Activated T-cell treated with anti-CD3 and anti-CD28 coated beads for 24 hours (primary cell): ENCODE measurements at places on chromosomes 2 and 18.

GRCh38 chr2:241561832-241562231 lies 3.3 kb downstream of the BOK start:
- no peak for DNase-seq

DNA sequence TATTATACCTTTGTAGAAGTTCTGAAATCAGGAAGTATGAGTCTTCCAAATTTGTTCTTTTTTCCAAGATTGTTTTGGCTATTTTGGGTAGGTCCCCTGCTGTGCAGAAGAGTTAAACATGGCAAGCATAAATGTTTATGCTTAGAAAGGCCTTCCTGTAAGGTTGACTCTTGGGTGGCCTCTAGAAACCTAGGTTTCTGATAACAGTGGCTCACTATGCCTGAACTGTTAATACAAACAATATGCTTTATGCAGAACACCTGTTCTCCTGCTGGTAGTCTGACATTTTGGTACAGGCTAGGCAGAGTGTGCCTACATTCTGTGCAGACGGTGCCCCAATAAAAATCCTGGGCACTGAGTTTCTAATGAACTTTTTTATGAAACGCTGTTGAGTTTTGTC lies 10.1 kb downstream of the PTPN18 start:
- no peak for DNase-seq

- no peak for DNase-seq
These were observed 20.9 kb upstream of the SMAD4 start for GRCh38 chr18:51009072-51009471.

DNA sequence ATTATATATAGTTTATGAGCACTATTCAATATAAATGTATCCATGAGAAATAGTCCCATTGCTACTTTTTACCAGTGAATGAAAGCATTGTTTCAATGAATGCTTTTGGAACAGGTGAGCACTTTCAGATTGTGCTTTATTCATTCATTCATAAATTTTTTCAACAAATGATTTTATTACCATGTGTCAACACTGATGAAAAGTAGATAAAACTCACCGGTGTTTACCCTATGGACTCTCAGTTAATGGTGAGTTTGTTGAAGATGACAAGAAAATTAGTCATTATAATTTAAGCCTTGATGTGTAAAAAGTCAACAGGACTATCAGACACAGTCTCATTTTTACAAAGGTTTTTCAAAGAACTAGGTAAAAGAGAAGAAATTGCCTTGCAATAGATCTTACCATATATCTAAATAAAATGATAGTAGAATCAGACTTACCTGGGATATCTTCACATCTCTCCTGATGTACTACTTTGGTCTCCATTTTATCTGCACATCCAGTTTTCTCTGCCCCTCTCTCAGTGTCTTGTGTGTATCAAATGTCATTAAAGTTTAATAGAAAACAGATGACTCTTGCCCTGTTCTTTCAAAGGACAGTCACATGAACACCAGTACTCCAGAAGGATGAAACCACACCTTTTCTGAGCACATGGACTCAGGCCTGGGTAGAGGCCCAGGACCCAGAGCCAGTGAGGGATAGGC lies 325.3 kb upstream of the RND3 start:
- no peak for DNase-seq

DNA sequence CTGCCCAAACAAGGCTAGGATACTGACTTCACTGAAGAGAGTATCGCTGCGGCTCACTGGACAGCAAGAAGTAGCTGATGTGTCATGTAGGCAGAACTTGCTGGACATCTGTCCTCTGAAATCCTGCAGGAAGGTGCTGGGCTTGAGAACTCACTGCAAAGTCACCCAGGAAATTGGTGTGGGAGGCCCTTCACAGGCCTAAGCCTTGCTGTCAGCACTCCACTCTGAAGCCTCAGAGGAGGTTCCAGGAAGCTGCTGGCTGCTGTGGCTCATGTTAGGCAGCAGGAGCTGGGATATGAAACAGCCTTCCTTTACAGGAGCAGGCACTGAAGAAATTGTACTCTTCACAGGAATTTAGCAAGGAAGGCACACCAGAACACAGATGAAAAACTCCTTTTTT lies 88.3 kb upstream of the CCDC68 start:
- DNase-seq = no peak

GRCh38 chr18:75618146-75618545 lies 190.6 kb upstream of the SMIM21 start:
- no peak for DNase-seq

- no peak for DNase-seq
These were observed 172.1 kb downstream of the ANKRD44 start for GRCh38 chr2:197138506-197138905.

DNA sequence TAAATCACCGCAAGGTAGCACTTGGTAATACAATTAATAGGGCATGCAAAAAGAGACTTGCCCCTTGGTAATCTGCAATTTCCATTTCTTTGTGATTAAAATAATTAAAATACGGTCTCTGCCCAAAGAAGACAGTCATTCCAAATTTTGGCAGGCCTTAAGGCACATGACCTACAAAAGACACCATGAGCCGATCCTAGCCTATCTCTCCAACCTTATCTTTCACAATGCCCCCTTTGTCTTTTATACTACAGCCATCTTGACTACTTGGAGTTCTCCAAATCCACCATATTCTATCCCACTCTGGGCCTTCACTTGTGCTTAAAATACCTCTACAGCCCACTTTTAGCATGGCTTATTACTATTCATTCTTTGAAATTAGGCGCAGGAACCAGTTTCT lies 23.3 kb downstream of the CFAP210 start:
- no peak for DNase-seq

- no peak for DNase-seq
These were observed 614 bp upstream of the FKBP1B start for GRCh38 chr2:24048769-24049484.

DNA sequence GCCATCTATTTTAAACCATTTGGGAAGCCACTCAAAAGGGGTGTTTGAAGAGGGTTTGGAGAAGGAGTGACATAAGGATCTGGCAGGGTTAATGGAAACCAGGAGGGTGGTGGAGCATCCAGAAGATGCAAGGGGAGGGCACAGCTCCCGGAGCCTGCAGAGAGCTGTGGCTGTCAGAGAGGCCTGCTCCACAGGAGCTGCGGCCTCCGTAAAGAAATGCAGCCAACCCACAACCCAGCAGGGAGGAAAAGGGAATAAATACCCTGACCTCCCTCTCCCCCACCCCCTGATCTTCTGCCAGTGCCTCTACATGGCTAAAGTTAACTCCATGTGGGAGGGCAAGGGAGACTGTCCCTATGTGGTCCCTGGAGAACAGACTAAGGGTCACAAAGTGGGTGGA lies 567.1 kb upstream of the POU3F3 start:
- no peak for DNase-seq

GRCh38 chr2:70923378-70924015 lies 12.2 kb upstream of the ATP6V1B1 start:
- no peak for DNase-seq

DNA sequence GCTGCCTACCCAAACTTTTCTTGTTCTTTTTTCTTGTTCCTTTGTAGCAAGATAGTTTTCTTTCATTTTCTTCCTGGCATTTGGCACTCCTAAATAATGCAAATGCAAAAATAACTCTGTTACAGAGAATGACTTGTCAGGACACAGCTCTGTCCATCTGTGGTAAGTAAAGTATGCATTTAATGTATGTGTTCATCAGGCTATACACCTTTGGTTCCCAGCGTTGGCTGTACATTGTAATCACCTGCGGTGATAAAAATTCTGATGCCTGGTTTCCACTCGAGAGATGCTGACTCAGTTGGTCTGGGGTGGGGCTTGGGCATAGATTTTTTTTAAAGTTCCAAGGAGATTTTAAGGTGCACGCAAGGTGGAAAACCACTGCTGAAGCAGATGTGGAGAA lies at the start of gene SERPINB13:
TSS of gene SERPINB13 (plus strand) at position 378 of the 400 bp plus-strand sequence. CDS start 1,325 bp downstream, outside the sequence.
- no peak for DNase-seq

- no peak for DNase-seq
These were observed 801.9 kb upstream of the CELF4 start for GRCh38 chr18:38367473-38367872.

DNA sequence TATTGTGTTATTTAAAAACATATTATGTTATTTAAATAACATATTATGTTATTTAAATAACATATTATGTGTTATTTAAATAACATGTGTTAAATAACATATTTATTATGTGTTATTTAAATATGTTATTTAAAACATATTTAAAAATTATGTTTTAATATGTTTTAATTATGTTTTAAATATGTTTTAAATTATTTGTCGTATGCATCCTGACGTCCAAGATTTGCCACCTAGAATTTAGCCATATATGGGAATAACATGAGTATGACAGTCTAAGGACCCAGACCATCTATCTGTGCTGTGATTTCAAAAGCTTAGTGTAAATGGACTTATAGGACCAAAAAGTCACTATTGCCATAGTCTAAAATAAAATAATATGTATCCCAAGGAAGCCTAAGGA lies 484.3 kb upstream of the KLHL29 start:
- no peak for DNase-seq

GRCh38 chr2:43848214-43848613 lies 9.4 kb downstream of the ABCG8 start:
- no peak for DNase-seq

- DNase-seq = no peak
These were observed 16.0 kb downstream of the YPEL5 start for GRCh38 chr2:30162806-30163205.

DNA sequence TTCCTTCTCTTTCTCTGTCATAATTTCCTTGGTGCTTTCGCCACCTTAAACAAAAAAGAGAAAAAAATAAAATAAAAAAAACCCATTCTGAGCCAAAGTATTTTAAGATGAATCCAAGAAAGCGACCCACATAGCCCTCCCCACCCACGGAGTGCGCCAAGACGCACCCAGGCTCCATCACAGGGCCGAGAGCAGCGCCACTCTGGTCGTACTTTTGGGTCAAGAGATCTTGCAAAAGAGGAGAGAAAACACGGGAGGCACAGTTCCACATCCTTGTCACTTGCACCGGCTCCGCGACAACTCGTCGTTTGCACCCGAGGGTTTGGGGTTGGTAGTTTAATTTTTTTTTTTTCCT lies 1.8 kb upstream of the SP9 start:
- no peak for DNase-seq

DNA sequence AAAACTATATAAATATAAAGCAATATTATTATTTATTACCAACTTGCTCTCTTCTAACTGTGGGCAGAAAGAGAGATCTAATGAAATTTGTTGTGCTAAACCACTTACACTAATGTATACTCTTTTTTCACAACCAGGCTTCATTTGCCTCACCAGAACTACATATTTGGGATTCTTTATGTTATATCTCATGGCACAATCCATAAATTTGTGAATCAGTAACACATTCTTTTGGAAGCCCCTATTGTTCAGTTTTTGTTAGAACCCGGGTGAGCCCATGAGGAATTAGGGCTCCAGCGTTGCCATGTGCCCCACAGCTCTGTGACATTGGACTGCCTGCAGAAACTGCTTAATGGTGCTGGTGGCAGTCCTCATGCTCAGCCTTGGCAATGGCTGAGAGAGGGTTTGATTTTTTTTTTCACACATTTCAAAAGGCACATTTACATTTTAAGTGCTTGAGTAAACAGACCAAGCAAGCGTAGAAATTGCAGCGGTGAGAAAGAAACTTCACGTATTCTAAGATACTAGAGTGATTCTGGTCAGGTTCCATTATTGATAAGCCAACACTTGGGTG lies 15.3 kb downstream of the VIT start:
- DNase-seq = no peak

- no peak for DNase-seq
These were observed 7.3 kb downstream of the EMX1 start for GRCh38 chr2:72924353-72925240.

GRCh38 chr2:121710470-121711170 lies 26.1 kb downstream of the NIFK start:
- DNase-seq = no peak

GRCh38 chr2:27735263-27735904 lies 36.1 kb upstream of the MRPL33 start:
- peak; percentile 53 for DNase-seq

DNA sequence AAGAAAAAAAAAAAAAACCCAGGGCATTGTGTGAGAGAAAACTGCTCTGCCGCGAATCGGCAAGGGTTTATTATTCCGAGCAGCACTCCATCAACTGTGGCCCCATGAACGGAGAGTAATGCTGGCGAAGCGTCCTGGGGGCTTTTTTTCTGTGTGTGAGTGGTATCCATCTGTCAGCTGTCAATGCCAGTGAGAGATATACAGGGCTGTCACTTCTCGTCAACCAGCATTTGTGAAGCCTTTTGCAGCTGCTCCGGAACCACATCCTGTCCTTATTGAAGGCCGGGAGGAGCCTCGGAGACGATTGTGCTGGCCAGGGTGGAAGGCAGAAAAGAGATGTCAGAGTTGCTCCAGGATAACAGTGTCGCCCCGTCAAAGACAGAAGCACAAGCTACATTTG lies 356.9 kb upstream of the SMIM21 start:
- DNase-seq = no peak

DNA sequence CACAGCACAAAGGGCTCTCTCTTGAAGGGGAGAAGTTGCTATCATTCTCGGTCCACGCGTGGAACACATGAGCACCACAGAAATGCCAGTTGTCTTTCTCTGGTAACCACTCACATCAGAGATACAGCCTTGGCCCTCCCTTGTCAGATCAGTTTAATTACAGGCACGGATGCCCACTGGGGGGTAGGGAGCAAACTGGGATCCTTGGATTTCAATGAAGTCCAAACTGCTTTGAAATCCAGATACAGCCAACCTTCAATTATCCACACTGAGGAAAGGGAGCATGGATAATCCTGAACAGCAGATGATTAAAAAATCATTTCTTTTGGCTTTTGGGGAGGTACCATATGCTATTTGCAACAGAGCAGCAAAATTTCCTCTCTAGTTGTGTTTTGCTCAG lies 63.7 kb upstream of the DAPL1 start:
- no peak for DNase-seq

DNA sequence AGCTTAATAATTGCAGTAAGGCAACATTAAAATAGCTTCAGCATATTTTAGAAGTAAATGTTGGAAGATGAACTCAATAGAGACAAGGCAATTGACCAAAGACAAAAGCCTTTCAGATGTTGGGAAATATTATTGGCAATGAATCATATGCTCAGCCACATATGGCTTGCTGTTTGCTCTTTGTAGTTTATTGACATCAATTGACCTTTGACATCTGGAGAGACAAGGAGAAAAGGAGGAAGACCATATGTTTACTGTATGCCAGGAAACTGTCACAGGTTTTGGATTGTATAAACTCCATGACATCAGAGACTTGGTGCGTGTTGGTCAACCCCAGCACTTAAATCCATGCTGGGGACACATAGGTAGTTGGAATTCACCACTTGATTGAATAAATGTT lies 60.6 kb upstream of the SLC16A14 start:
- no peak for DNase-seq
